ENCODE measurements at places on chromosomes 2 and 18. TPM values are rescaled to one million over a fixed set of nuclear protein-coding genes. Genes with fewer than 3 reads are reported as not detected.

Gene CLHC1
- 15.8 TPM for total RNA-seq

Gene SLC40A1
- total RNA-seq = 78.4 TPM

Gene PRKAG3
- total RNA-seq = not detected

Gene HOXD12
- not detected for total RNA-seq

Gene ALPI
- not detected for total RNA-seq

Gene DAPL1
- not detected for total RNA-seq

Gene ATG4B
- total RNA-seq = 32.3 TPM

Gene ANKRD12
- 99.5 TPM for total RNA-seq

Gene IL1B
- total RNA-seq = not detected

Gene RGPD3
- 0.85 TPM for total RNA-seq

Gene TFCP2L1
- total RNA-seq = 3.6 TPM

Gene ITGB6
- total RNA-seq = not detected

Gene TEX51
- total RNA-seq = not detected

Gene LTBP1
- 13.7 TPM for total RNA-seq

Gene HOXD3
- 5.1 TPM for total RNA-seq

Gene PROM2
- 0.49 TPM for total RNA-seq

Gene ALPP
- total RNA-seq = not detected

Gene GTF2A1L
- 2.5 TPM for total RNA-seq

Gene LRRTM1
- total RNA-seq = not detected
